Activated naive CD4-positive, alpha-beta T cell treated with anti-CD3 and anti-CD28 coated beads, Interleukin-2, amount 50 U/mL, for 72 hours (primary cell): ENCODE measurements at places on chromosomes 12 and 14.

DNA sequence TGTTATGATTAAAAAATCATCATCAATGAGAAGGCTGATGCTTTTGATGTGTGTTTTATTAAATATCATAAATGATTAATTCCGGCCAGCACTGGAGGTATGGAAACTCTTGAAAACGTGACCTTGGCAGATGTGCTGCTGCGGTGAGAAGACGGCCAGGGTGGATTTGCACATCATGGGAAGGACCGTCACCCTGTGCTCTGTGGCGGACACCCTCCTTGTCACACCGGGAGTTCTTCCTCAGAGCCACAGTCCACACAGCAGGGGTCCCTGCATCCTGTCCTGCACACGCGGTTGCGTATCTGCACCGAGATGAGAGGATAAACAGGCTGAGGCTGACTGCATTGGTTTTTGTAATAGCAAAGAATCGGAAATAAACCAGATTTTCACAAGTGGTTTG, 33.5 kb downstream of the FZD10 start:
- DNase-seq, result no peak

GRCh38 chr12:43856972-43857371, 21.1 kb downstream of the TMEM117 start:
- no peak for DNase-seq

DNA sequence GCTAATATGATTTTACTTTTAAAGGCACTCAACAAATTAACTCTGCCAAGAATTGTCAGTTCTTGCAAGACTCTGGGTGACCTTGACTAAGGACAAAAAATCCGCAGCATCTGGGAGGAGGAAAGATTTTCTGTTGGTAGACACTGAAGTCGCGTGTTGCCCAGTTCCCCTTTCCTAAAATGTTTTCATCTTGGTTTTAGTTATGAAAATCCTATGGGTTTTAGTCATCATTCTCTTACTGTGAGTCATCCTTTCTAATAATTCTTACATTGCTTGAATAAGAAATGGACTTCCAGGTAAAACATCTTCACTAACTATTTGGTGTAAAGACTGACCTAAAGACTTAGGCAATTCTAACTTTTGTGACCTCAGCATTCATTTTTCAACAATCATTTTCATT, 9.1 kb downstream of the GSG1 start:
- DNase-seq, result no peak

DNA sequence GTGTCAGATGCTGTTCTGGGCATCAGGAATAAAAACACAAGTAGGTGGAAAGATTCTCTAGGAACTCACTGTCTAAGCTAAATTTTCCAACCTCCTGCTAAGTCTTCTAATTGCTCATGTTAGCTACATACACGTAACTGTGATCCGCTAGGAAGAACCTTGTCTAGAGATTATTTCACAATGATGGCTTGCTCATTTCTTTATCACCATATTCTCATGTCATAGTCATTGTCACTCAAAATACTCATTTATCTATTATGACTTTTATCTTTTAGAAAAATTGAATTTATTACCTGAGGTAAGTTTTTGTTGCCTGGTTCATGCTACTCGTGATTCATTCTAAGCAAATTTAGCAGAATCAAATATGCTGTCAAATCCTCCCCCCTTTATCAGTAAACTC, 1402.4 kb upstream of the FLRT2 start:
- DNase-seq, result no peak

GRCh38 chr12:26937443-26937862, 328 bp downstream of the INTS13 start:
- DNase-seq, result no peak

DNA sequence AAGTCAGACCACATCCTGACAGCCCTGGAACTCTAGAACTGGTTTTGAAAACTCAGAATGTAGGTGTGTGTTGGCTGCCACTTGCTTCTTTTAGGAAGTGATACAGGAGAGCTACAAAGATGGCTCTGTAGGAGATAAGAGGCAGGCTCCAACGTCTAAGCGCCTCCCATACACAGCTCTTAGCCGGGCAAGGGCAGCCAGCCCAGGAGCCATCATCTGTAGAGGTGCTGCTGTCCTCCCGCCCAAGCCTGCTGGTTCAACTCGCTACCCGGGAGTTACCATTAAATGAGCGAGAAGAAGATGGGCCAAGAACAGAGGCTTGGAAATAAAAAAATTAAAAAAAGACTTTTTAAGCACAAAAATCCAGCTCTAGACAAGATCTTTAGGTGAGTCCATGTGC, 61.2 kb upstream of the DIO3 start:
- DNase-seq, result peak; percentile 30

DNA sequence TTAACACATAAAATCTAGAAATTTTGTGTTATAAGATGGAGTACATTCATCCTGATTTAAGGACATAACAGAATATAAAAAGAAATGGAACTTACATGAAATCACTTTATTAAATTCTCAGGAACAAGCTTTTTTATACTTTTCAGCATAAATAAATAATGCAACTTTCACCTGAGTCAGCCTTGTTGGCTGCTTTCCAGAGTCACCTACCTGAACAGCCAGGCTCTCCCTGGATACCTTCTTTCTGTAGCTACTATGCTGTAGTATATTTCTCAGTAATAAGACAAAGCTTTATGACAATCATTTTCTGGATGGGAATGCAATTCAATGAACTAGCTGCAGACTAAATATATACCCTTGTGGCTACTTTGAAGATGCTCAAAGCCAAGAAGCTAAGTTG, 111.9 kb downstream of the NTS start:
- DNase-seq, result no peak
